ENCODE measurements at places on chromosomes 13 and 19.

- no peak for DNase-seq
Observed at GRCh38 chr13:74114202-74114601, 20.0 kb downstream of the KLF12 start.

DNA sequence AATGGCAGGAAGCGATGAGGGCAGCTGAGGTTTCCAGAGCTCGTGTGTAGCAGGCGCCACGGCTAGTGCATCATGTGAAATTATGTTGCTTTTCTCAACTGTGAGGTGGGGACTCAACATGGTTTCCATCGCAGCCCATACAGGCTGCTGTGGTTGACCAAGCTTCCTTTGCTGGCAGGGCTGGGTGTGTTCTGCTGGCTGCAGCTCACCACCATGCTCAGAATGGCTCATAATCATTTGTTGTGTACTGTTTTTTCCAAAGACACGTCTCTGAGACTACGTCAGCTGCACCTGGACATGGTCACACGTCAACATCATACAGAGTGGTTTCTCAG, 16.1 kb upstream of the RASA3 start:
- no peak for DNase-seq

DNA sequence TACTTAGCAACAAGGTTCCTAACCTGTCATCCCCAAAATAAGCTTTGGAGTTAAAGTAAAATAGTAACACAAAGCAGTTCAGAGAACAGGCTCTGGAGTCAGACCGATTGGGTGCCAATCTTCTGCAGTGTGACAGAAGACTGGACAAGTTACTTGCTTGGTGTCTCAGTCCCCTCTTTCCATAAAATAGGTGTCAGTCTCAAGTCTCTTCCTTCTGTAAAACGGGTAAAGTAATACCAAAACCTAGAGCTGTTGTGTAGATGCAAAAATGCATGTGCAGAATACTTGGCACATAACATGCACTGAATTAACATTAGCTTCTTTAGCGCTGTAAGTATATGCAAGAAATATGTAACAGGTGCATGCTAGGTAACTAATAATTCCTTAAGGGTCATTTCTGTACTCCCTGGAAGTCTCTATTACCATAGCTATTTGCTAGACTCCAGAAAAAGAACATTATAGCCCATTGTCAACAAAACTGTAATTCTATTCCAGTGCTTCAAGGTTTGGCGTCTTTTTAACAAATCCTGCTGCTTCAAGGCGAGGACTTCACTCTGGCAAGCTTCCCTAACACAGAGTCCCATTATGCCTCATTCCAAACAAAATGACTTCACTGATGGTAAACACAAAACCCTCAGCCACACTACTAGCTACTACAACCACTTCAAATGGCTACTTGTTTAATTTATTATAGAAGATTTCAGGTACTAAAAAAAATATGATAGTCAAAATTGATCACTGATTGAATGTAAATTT, 32.8 kb downstream of the ELF1 start:
- no peak for DNase-seq

DNA sequence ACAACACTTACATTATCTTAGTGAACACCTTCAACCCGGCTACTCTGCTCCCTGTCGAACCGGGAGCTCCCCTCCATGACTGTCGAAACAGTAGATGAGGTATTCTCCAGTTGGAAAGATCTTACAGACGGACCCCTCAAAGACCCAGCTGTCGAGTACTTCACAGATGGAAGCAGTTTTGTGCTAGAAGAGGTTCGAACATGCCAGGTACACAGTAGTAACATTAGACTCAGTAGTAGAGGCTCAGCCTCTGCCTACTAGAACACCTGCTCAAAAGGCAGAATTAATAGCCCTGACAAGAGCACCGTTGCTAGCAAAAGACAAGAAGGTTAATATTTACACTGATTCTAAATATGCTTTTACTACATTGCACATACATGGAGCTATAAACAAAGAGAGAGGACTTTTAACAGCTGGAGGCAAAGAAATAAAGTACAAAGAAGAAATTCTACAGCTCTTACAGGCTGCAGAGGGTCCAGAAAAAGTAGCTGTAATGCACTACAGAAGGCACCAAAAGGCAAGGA, 13.6 kb upstream of the SLC15A1 start:
- DNase-seq, result no peak

DNA sequence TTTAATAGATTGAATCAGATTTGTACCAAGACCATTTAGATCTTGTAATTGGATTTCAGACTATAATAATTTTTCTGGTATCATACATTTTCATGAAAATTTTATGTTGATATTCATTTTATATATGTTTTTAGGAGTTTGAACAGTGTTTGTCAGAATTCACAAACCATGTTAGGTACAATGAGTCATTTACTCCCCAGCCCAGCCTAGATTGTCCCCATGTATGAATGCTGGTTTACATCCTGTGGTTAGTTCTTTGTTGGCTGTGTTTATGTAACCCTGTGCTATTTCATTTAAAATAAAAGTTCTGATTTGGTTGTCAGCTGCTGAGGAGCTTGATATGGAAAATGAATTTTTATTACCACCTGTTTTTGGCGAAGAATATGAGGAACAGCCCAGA, 96.7 kb downstream of the GJA3 start:
- no peak for DNase-seq

GRCh38 chr13:76836311-76836710, 49.9 kb downstream of the KCTD12 start:
- no peak for DNase-seq

GRCh38 chr19:40365613-40366401, 17.3 kb downstream of the PLD3 start:
- DNase-seq, result peak; percentile 65

GRCh38 chr19:4717191-4717965, 6.3 kb downstream of the DPP9 start:
- no peak for DNase-seq

DNA sequence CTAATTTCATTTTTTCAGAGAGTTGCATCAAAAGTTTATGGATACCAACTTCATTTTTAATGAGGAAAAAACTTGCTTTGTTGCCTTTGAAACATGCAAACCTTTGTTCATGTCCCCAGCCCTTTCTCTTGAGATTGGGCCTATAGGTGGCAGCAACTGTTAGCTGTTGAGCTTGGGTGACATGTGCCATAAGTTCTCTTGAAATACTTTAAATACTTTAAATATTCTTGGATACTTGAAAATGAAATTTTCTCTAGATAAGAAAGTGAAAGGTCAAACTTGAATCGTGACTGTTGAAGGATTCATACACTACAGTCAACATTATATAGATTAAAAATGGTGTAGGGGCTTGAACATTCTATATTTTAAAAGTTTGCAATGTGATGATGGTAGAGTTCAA, 294.9 kb downstream of the NDFIP2 start:
- DNase-seq, result peak; percentile 51

DNA sequence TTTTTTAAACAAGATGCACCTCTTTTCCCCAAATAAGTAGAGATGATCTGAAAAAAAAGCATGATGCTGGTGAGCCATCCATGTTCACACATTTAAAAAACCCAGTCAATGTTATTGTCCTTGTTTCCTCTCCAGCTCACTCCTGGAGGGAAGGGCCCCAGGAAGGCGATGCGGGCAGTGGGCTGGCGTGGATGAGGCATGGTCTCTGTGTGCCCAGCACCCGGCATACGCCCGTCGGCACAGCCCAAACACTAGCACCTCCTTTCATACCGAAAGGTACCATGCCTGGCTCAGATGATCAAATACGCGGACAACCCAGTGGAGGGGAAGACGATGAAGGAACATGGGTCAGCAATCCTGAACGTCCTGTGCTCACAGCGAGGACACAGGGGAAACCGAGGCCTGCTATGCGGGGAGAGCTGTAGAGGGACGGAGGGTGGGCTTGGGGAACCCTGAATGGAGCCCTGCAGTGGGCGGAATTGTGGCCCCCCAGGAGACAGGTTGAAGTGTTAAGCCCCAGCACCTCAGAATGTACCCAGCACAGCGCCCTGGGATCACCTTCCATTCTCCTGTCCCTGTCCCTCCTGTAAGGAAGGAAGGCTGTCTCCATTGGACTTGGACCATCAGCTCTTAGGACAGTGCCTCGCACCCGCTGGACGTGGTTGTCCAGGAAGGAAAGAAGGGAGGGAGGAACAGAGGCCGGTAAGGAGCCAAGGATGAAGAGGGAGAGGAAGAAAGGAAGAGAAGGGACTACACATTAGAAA, 49.4 kb downstream of the SOX1 start:
- DNase-seq, result no peak

DNA sequence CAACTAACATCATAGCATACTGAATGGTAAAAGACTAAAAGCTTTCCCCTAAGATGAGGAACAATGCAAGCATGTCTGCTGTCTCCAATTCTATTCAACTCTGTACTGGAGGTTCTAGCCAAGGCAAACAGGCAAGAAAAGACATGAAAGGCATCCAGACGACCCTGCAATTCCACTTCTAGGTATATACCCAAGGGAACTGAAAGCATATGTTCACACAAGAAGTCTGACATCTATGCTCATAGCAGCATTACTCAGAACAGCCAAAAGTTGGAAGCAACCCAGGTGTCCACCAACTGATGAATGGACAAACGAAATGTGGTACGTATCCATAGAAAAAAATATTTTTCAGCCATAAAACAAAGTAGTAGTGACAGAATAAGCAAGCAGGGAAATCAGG, 39.1 kb downstream of the PEPD start:
- DNase-seq, result no peak

- DNase-seq, result no peak
Observed at GRCh38 chr13:75345193-75345592, 136.8 kb downstream of the TBC1D4 start.

- no peak for DNase-seq
Observed at GRCh38 chr19:58336820-58337219, 10.0 kb downstream of the ZSCAN22 start.

- no peak for DNase-seq
Observed at GRCh38 chr13:109235901-109236300, 550.5 kb downstream of the IRS2 start.

- no peak for DNase-seq
Observed at GRCh38 chr13:112529216-112529615, 58.7 kb downstream of the TUBGCP3 start.

- no peak for DNase-seq
Observed at GRCh38 chr13:72317346-72318109, 409.9 kb downstream of the MZT1 start.
